AG08396 (cell line): ENCODE measurements at places on chromosomes 6 and 20.

- no peak for DNase-seq
These were observed 438.0 kb upstream of the IMPG1 start for GRCh38 chr6:76510489-76510888.

DNA sequence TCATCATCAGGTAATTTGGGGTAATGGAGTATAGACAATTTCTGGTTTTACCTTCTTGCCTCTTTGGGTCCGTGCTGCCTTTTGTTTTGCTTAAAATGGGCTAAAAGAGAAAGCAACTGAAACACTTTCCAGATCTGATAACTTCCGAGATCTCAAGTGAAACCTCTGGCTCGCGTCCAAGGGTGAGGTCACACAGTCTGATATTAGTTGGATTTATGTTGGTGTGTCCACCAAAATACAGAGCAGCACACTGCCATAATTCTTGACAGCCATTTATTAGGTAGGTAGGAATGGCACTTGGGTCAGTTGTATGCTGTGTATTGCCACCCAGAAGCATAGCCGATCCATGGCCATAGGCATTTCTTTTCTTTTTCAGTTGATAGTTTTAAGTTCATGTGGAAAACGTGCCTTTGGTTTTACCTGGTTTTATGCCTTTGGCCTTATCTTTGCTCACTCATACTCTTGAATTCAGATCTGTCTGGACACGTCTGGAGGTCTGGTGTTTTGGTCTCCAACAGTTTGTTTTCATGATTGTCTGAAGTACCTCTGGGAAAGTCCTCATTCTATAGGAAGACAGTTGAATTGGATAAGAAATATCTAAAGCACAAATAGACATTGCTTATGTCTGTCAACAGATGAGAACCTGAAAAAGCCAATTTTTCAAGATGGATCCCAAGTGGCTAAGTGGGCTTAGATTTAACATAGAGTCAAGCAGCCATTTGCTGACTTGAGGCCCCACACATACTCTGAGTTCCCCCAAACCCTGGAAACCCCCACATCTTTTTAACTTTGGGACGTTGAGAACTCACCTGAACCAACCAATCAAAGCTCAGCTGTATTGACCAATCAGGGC, 320.8 kb downstream of the SOX4 start:
- DNase-seq: peak; percentile 5

GRCh38 chr20:53947501-53948195, 122.7 kb downstream of the BCAS1 start:
- DNase-seq: no peak

DNA sequence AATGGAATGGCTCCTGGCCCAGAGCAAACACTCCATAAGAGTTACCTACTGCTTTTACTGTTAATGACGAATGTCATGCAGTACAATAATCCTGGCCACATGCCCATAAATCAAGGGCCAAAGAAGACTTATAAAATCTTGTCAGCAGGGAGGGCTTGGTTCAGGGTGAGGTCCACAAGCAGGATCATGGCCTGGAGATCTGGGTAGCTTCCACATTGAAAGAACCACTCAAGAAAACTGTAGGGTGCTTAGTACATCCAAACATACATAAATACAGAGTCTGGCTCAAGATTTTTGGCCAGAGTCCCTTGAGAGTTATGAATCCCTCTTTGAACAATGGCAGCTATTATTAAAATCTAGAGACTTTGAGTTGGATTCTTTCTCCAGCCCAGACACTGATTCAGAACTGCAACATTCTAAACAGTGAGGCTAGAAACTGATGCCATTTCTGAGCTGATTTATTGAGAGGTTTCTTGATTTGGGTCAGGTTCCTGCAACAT, 188.7 kb downstream of the CDC5L start:
- no peak for DNase-seq

- peak; percentile 28 for DNase-seq
These were observed 27.4 kb upstream of the IGF2R start for GRCh38 chr6:159941286-159942113.

- no peak for DNase-seq
These were observed 47.8 kb upstream of the NXT1 start for GRCh38 chr20:23302801-23303200.

DNA sequence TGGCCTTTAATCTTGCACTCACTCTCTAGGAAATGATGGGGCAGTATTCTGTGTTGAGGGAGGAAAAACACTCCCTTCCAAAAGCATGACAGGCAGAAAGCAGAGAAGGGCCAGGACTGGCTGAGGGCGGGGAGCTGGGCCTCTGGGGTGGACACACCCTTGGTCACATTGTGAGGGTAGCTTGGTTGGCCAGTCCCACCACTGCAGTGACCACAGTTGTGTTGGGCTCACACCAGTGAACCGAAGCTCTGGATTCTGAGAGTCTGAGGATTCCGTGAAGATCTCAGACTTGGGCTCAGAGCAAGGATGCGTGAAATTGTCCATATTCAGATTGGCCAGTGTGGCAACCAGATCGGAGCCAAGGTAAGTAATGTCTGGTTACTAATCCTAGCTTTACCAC, at the start of gene TUBB1:
TSS of gene TUBB1 (plus strand) at position 213 of the 400 bp plus-strand sequence. CDS start at position 307, 94 bp downstream.
- DNase-seq: no peak

DNA sequence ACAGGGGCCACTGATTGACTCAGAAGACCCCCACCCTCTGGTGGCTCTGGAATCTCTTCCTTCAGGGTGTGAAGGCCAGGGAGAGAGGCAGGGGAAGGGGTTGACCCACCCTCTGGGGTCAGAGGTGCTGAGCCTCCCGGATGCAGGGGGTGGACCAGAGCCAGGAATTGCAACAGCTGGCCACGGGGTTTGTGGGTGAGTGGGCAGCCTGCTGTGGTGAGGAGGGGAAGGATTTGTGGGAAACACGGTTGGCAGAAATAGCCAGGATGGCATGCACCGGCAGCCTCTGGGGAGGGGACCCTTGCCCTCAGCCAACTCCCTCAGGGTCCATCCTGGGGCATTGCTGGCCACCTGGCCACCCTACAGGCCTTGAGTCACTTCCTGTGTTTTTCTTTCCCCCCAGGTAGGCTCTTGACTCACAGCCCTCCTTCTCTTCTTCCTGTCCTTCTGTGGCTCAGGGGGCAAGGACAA, 92.8 kb downstream of the MRPL14 start:
- no peak for DNase-seq

- no peak for DNase-seq
These were observed 77.9 kb downstream of the WDR27 start for GRCh38 chr6:169623975-169624374.

DNA sequence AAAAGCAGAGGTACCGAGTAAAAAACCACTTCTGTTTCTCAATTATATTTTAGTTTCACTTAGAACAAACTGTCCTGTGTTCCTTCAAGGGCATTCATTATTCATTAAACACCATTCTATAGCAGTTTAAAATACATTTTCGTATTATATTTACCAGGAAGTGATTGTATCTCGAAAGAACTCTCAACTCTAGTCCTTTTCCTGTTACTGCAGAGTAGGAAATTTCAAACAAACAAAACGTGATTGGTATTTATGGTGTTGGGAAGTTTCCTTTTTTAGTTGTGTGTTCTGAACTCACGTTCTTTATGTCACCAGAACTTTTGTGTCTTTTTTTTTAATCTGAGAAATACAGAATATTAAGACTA, 139.5 kb upstream of the BTBD3 start:
- no peak for DNase-seq

DNA sequence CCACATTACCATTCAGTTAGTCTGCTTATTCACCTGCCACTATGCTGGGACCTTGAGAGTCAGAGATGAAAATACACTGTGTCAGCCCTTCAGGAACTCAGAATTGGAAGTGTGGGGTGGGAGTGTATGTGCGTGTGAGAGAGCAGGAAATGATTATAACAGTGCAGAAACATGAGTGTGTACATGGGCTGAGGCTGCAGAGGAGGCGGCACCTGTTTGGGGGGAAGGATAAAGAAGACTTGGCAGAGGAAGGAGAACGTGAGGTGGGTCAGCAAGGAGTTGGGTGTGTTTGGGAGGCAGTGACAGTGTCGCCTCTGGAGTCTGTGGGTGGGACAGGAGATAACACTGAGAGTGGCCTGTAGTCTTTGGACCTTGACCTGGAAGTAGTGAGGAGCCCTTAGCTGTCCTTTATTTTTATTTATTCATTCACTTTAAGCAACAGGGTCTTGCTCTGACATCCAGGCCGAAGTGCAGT, 3.1 kb downstream of the CHMP4B start:
- no peak for DNase-seq

DNA sequence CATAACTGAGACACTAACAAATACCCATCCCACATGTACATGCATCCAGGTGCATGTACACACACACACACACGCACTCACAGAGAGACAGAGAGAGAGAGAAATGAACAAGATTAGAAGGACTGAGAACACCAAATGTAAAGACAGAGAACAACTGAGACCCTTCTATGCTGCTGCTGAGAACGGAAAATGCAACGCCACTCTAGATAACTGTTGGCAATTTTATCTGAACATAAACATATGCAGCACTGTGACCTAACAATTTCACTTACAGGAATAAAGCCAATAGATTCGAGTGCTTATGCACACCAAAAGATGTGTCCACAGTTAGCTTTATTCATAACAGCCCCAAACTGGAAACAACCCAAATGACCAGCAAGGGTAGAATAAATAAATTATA, 103.8 kb upstream of the LY86 start:
- no peak for DNase-seq

DNA sequence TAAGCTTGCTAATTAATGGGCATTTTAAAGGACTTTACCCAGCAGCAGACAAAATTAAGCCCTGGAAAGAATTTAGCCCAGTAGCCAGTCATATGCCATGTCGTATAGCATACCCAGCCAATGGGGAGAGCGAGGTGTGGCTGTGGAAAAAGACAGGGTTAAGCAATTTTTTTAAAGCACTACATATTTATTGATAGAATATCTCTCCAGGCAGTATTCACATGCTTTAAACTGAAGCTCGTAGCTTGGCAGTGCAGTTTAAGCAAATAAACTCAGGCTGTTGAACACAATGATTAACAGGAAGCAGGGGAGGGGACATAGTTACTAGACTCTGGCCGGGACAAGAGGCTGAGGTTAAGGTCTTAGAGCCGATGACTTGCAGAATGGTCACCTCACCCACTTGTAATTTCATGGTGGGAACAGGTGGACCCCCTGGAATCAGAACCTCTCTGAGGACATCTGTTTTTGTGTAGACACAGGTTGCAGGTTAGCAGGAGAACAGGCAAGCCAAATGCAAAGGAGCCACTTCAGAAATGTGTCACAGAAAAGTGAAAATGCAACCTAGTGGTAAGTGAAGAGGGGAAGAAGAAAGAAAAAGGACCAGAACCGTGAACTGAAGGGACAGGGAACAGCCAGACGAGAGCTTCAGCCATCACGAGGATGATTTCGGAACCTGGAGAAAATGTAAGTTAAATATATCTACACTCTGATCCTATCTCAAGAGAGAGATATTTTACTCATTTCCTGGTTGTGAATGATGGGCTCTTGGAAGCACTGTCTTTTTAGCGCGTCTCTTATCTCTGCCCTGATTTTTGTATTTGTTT, 7.2 kb downstream of the GCNT2 start:
- peak; percentile 32 for DNase-seq

GRCh38 chr6:157096105-157096504, 227.2 kb downstream of the TMEM242 start:
- no peak for DNase-seq

- no peak for DNase-seq
These were observed 93.1 kb upstream of the HEY2 start for GRCh38 chr6:125656287-125656870.

DNA sequence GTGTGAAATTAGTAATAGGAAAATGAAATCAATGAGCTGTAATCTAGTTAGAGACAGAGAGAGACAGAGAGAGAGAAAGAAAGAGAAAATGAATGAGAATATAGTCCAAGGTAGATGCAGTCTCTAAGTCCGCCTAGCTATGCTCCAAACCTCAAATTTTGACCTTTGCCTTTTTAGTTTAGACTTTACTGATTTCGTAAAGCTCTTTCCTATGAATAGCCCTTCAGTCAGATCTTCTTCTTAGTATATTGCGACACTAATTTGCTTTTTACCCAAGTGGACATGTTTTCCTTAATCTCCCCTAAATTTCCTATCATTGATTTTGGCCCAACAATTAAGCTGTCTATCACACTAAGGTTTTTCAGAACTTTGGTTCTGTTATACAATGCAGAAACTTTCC, 49.5 kb downstream of the TFAP2D start:
- DNase-seq: no peak

DNA sequence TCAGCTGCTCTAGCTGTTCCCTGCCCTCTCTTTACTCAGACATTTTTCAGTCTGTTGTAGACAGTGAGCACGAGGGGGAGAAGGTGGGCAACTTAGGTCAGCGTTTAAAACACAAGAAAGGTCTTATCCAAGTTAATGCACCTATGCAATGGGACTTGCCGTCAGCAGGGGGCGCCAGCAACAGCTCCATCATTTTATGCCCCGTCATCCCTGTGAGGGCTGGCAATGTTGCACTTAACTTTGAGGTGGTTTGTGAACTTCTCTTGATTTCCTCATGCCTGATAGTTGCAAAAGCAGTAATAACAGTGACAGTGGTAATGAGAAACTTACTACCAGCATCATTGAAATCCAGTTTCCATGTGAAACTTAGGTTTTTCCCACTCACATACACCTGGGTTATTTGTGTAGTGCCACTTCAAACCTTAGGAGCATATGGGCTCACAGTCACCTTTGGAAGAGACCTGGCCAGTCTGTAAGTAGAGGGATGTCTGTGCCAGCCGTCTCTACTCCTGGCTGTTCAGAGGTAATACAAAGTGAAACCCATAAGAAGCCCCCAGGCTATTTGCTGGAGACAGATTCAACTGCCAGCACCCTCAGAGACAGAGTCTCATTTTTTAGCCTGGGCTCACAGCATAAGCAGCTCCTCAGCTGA, 44.9 kb upstream of the ID1 start:
- DNase-seq: peak; percentile 80

GRCh38 chr6:164660781-164661180, 648.6 kb downstream of the C6orf118 start:
- DNase-seq: no peak

DNA sequence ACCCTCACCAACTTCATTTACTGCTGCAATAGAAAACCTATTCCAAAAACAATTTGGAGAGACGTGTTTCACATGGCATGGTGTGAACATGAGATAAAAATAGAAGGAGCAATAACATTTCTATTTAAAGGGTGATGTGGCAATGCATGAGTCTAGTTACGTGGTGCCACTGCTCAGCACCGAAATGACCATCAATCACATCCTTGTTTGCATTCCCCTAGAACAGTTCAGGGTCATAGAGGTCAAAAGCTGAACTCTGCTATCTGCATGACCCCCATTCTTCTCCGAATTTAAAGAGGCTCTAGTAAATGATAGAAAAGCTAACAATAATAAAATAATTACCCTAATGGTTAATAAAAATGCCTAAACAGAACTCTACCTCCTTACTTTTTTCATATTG, 29.5 kb downstream of the ROS1 start:
- no peak for DNase-seq

DNA sequence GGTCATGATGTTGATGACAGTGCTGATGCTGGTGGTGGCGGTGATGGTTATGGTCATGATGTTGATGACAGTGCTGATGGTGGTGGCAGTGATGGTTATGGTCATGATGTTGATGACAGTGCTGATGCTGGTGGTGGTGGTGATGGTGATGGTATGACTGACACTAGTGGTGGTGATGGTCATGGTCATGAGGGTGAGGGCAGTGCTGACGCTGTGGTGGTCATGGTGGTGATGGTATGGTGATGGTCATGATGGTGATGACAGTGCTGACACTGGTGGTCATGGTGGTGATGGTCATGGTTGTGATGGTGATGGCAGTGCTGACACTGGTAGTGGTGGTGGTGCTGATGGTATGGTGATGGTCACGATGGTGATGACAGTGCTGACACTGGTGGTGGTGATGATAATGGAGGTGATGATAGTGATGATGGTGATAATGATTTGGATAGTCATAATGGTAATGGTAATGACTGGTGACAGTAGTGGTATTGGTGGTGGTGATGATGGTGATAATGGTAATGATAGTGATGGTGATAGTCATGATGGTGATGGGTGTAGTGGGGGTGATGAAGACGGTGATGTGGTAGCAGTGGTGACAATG, 206.2 kb downstream of the CDH4 start:
- DNase-seq: no peak
